ENCODE measurements at places on chromosomes 4 and X.

DNA sequence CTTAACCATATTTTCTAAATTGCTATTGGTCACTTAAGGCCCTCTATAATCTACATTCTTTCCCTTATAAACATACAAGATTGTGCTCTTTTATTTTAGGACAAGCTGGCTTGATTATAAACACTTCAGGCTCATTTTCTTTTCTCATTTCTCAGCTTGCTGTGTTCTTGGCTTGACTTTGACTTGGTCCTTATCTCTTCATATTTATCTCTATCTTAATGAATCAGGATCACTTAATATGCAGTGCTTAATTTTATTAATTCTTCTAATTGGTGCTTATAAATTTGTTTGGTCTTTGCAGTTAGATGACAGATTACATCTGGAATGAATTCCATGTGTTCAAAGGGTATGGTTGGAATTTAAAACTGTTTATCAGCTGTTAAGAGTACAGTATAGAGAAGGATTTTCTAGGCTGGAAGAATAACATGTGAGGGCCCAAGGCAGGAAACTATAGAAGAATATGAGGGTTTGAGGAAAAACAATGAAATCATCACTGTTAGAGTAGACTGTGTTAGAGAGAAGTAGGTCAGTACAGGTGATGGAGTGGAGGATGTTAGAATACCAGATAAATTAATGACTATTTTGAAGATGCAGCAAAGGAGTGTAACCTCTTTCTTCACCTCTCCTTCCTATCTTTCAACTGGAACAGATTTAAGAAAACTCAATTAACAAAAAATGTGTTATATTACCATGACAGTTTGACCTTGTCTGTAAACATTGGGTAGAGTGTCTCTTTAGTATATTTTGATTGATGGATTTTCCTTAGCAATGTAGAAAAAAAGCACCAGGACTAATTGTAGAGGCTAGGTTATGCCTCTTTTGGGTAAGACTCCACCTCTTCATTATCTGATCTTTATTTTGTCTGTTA lies 169.6 kb downstream of the RAPGEF2 start:
- DNase-seq = no peak

DNA sequence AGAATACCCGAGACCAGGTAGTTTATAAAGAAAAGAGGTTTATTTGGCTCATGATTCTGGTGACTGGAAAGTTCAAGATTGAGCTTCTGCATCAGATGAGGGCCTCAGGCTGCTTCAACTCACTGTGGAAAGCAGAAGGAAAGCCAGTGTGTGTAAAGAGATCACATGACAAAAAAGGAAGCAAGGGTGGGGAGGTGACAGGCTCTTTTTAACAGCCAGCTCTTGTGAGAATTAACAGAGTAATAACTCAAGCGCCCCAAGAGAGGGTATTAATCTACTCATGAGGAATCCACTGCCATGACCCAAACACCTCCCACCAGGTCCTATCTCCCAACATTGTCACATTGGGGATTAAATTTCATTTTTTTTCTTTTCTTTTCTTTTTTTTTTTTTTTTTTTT lies 6.3 kb upstream of the YIPF6 start:
- no peak for DNase-seq

DNA sequence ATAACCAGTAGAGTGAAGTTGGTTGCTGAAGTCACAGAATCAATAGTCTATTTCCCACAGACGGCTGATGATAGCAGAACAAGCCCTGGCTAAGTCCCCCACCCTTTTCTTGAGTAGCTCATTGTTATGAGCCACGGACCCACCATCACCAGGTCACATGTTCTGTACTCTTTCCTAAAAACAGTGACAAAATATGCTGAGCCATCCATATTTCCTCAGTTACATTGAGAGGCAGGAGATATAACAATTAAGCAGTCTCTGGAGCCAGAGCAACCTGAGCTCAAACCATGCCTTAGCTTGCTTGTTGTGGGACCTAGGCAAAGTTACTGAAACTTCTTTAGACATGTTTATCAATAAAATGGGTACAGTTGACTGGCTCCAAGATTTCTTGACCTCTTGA lies 2.9 kb upstream of the CSTF2 start:
- DNase-seq = no peak

DNA sequence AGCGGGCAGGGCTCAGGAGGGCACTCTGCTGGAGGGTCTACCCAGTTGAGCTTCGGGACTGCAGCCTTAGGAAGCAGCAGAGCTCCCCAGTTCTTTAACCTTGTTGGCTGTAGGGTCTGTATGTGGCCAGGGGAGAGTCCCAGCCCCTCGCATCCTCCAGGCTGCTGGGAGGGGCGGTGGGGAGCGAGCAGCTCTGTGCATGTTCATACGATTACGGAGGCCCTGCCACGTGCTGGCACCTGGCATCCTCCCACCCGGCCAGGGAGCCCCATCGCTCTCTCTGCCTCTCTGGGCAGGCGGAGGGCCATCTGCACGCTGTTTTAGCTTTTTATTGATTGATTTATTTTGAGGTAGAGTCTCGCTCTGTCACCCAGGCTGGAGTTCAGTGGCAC lies 21.2 kb downstream of the NSG1 start:
- no peak for DNase-seq

DNA sequence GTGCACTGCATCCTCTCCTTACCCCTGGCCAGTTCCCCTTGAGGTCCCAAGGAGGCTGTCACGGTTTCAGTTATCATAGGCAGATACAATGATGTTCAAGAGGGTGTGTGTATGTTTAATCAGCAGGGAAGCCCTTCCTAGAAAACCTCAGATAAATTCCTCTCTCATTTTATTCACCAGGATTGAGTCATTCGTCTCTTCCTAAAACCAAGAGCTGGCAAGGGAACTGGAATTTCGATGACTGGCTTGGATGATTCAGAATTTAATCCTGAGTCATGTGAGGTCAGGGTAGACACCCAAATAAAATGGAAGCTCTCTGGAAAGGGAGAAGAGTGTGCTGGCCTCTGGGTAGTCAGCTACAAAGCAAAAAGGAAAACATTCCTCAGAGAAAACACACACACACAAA lies 106.2 kb upstream of the RAPGEF2 start:
- DNase-seq = no peak

- DNase-seq = no peak
Measured at GRCh38 chr4:95638920-95639501, 90.2 kb upstream of the UNC5C start.

- no peak for DNase-seq
Measured at GRCh38 chr4:64617800-64618199, 208.6 kb upstream of the TECRL start.

GRCh38 chr4:141339391-141339790 lies 118.7 kb downstream of the ZNF330 start:
- DNase-seq = no peak

- no peak for DNase-seq
Measured at GRCh38 chr4:117412661-117413060, 327.3 kb upstream of the TRAM1L1 start.

DNA sequence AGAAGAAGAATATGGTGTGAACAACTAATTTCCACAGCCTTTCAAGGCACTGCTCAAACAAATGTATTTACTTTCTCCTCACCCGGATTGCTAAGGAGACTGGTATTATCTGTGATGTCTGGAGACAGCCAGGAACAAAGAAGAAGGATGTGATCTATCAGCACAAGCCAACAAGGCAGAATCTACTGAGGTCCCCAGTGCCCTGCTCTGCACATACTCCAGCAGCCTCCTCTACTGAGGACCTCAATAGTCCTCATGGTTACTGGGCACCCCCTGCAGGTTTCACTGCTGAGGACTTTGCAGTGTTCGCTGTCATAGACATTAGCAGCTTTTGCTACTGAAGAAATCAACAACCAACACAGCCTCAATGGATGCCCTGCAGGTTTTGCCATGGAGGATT lies 930.1 kb downstream of the ADGRL3 start:
- DNase-seq = no peak

All from CD4-positive, alpha-beta T cell treated with Interleukin-21 for 1 hour (primary cell).